ENCODE measurements at places on chromosomes 16 and 17.

DNA sequence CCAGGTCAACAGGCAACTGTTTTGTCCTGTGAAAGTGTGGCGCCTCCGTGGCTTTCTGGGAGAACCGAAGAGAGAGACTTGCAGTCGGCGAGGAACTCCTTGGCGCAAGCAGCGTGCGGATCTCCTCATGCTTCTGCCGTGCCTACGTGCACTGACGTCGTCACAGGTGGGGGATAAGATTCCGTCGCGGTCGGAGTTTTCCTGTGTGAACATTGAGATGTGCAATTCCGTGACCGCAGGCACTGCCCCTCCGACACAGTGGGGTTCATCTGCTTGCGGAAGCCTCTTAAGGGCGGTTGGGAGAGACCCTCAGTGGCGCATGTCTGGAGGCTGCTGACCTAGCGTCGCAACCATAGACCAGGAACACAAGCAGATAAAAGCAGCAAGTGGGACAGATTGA, 212.3 kb upstream of the CHMP6 start:
- no peak for DNase-seq

GRCh38 chr16:62638964-62639870, 603.0 kb upstream of the CDH8 start:
- DNase-seq = no peak

DNA sequence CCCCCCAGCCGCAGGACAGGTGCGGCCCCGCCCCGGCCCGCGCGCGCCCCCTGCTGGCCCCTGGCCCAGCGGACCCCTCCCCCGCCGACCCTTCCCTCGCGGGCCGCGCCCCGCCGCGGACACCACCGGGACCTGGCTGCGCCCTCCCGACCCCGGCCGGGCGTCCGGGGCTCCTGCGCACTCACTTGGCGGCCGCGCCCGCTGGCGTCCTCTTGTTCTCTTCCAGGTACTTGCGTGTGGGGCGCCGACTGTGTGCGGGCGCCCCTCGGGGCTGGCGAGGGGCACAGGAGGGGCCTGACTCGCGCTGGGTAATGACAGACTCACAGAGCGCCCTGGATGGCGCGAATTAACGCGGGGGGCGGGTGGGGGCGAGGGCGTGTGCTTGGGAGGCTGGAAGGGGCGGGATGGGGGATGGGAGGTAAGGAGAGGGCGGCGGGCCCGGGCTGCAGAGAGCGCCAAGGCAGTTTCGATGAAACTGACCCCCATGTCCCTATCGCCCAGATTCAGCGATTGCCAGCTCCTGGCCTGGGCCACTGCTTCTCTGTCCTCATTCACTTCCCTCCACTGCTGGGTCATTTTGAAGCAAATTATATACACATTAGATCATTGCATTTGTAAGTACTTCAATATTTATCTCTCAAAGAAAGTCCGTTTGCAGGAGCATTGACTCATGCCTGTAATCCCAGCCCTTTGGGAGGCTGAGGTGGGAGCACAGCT, 445 bp upstream of the DBNDD1 start:
- peak; percentile 53 for DNase-seq

- DNase-seq = no peak
Observed at GRCh38 chr16:75957870-75958269, 231.6 kb upstream of the CPHXL start.

GRCh38 chr17:19728084-19728495, 11.7 kb upstream of the SLC47A2 start:
- no peak for DNase-seq

DNA sequence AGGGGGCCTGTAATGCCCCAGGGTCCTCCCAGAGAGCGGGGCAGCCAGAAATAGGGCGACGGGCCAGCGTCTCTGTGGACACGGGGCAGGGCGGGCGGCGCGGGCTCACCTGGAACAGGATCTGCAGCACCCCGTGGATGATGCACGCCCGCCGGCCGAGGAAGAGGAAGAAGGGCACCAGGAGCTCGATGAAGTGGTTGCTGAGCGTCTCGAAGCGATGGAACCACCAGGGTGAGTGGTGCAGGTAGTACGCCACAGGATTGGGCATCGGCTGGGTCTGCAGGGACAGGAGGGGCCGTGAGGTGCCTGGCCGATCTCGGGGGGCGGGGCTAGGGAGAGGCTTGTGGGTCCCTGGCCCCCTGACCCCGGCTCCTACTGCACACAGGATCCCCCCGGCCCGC, 78.9 kb upstream of the GNG13 start:
- DNase-seq = no peak

- DNase-seq = no peak
Observed at GRCh38 chr17:66730461-66730923, 104.4 kb upstream of the CACNG5 start.

- DNase-seq = no peak
Observed at GRCh38 chr17:79595921-79596320, 14.9 kb downstream of the RBFOX3 start.

- DNase-seq = no peak
Observed at GRCh38 chr16:72821185-72821950, 226.6 kb downstream of the ZFHX3 start.

- no peak for DNase-seq
Observed at GRCh38 chr16:23061669-23062068, 87.6 kb downstream of the USP31 start.

GRCh38 chr17:8016632-8017424, 14.4 kb downstream of the GUCY2D start:
- peak; percentile 59 for DNase-seq

- DNase-seq = no peak
Observed at GRCh38 chr17:57108671-57109392, 23.8 kb downstream of the AKAP1 start.

DNA sequence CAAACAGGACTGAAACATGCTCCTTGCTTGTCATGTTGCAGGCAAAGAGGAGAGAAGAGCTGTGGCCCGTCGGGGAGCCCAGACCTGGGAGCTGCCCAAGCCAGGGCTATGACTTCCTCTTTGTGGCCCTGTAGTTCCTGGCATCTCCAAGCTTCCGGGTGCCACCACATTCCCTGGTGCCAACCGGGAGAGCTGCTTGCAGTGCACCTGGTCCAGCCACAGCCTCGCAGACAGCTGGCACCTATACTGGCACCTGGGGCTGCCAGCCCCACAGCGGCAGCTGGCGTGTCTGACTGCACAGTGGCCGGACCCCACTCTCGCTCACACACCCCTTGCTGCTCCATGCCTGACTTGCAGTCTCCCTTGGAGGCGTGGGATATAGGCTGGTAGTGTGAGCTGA, 37.1 kb upstream of the FOXJ1 start:
- no peak for DNase-seq

GRCh38 chr16:12176051-12176450, 199.5 kb downstream of the SNX29 start:
- DNase-seq = no peak

All from activated naive CD8-positive, alpha-beta T cell treated with anti-CD3 and anti-CD28 coated beads, Interleukin-2, amount 50 U/mL, for 24 hours (primary cell).